GM23338 (cell line): ENCODE measurements at places on chromosomes 5 and 9. TPM values are rescaled to one million over a fixed set of nuclear protein-coding genes. Genes with fewer than 3 reads are reported as not detected.

The OR1J2 gene
- not detected in 2 replicates for total RNA-seq

DNA sequence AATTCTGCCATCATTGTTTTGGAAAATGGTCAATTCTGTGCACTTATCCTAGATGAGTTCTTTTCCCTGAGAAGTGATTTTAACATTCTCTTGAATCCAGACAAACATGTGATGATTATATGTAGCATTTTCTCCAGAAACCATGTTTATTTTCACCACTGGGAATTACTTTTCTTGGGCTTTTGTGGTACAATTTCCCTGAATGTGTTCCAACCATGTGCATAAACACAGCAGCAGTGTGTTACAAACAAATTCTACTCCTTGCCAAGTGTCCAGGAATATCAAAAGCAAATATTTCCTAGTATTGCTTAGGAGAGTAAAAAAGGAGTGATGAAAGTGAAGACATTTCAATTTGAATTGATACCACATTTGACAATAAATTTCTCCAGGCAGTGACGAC lies 50.4 kb downstream of the NXNL2 start:
- DNase-seq: no peak
- H3K4me1 ChIP-seq: no peaks in the 10 kb centered on the region
- H3K27me3 ChIP-seq: no peaks in the 10 kb centered on the region
- no peak overlapping the region for H3K27ac ChIP-seq
- H3K36me3 ChIP-seq: no peaks in the 10 kb centered on the region
- H3K4me3 ChIP-seq: no peak overlapping the region

DNA sequence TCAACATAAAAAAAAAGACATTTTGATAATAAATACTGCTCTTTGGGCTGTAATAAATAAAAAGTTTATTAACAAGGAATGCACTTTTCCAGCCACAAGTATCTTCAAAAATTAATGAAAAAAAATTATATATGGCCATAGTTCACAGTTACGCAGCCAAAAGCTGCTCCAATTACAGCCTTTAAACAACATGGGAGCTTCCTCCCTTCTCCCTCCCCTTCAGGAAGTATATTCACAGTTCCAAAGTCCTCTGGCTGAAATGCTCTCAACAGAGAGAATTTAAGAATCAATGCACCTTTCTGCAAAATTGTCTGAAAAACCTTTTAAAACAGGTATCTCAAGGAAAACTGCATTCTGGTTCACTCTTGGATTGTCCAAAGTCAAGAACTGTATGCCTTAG lies 5.9 kb downstream of the PLK2 start:
- H3K4me1 ChIP-seq: peaks cover 7% of the 10 kb centered on the region; the same call in 1 of the 2 replicates
- no peak overlapping the region for H3K27ac ChIP-seq
- peaks cover 47% of the 10 kb centered on the region for H3K36me3 ChIP-seq
- H3K27me3 ChIP-seq: peaks cover 5% of the 10 kb centered on the region
- DNase-seq: no peak

GRCh38 chr5:6737043-6737941 lies 24.1 kb downstream of the TENT4A start:
- no peaks in the 10 kb centered on the region for H3K27me3 ChIP-seq
- H3K4me1 ChIP-seq: no peaks in the 10 kb centered on the region
- no peak for DNase-seq
- H3K36me3 ChIP-seq: peaks cover 9% of the 10 kb centered on the region

- H3K4me1 ChIP-seq: no peaks in the 10 kb centered on the region
- H3K4me3 ChIP-seq: no peak overlapping the region
- no peaks in the 10 kb centered on the region for H3K27me3 ChIP-seq
- H3K36me3 ChIP-seq: peaks cover 21% of the 10 kb centered on the region
- no peak overlapping the region for H3K27ac ChIP-seq
Measured at GRCh38 chr9:132914924-132915323, 29.5 kb downstream of the TSC1 start.

DNA sequence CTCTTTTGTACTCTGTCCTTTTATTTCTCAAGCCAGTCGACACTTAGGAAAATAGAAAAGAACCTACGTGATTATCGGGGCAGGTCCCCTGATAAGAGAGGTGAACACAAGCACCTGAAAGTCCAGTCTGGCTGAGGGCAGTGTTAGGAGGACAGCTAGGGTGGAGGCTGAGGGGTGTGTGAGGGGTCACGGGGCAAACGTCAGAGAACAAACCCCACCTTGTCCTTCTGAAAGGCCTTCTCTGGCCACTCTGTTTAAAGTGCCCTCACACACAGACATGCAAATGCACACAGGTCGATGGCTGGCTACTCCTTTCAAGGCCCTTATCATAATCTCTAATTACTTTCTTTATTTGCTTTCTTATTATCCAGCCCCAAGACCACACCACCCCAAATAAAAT lies 108.8 kb downstream of the ESM1 start:
- DNase-seq: no peak

DNA sequence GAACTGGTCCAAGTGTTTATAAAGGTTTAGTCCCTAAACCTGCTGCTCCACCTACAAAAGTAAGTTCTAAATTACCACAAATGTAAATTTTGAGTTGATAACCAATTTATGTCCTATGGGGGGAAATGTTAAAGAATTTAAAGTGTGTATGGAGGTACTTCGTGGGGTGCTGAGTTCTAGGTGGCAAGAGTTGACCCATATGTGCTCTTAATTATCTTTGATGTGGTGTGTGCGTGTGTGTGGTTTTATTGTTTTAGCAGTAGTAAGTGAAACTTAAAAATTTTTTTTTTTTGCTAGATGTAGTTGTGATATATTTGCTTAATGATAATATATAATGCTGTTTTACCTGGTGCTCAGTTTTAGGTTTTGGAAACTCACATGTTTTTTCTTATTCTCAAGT lies 72.6 kb downstream of the GPBP1 start:
- no peak overlapping the region for H3K27ac ChIP-seq
- no peaks in the 10 kb centered on the region for H3K27me3 ChIP-seq
- H3K36me3 ChIP-seq: peaks cover 44% of the 10 kb centered on the region
- no peak overlapping the region for H3K4me3 ChIP-seq

The SLC6A18 gene
- not detected in 2 replicates for total RNA-seq

DNA sequence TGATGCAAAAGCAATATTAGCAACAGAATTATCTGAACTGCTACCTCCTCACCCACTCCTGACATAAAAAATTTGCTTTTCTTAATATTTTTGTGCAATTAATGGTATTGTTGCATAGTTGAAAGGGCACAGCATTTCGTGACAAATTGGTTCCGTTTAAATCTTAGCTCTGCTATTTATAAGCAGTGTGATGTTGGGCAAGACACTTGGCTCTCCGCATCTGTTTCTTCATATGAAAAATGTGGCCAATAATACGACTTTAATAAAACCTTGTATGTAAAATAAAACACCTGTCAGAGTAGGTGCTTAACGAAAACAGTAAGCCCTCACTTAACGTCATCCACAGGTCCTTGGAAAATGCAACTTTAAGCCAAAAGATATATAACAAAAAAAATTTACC lies 4.2 kb downstream of the TMEM167A start:
- no peak overlapping the region for H3K4me3 ChIP-seq
- no peak for DNase-seq
- H3K36me3 ChIP-seq: no peaks in the 10 kb centered on the region
- no peaks in the 10 kb centered on the region for H3K27me3 ChIP-seq
- H3K4me1 ChIP-seq: peaks cover 52% of the 10 kb centered on the region

The SH2D3C gene
- total RNA-seq: 4.5 and 7.3 TPM in 2 replicates

The IL9 gene
- not detected in 2 replicates for total RNA-seq

DNA sequence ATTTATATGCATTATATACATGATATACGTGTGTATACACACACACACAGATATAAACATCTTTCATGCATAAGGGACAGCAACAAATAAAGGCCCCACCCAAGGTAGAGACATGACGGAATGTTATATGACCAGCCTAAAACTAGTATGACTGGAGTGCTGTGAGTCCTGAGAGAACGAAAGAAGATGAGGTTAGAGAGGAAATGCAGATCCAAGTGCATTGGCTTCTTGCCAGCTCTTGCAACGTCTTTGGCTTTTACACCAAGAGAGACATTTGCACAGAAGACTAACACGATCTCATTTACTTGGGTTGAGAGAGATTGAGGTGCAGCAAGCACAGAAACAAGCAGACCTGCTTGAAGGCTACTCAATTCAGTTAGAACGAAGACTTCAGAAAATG lies 23.0 kb downstream of the CDH10 start:
- no peaks in the 10 kb centered on the region for H3K27me3 ChIP-seq
- no peak overlapping the region for H3K4me3 ChIP-seq
- H3K36me3 ChIP-seq: no peaks in the 10 kb centered on the region
- no peak overlapping the region for H3K27ac ChIP-seq
- H3K4me1 ChIP-seq: peaks cover 14% of the 10 kb centered on the region

DNA sequence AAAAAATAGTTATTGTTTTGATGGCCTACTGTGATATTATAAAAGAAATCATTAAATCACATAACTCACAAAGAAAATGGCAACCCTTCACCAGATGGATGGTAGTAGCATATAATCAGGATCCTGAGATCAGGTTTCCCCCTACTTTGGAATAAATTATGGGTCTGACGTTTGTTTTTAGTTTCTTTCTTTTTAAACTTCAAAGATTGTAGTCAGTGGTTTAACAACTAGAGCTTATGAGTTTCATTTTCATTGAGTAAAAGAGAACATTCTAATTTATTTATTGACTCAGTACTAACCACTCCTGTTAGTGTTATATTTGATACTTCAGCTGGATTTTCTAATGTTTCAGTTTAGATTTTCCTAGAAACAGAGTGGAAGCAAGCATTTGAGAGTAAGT lies 218.0 kb upstream of the PCSK5 start:
- no peaks in the 10 kb centered on the region for H3K36me3 ChIP-seq
- no peaks in the 10 kb centered on the region for H3K27me3 ChIP-seq
- no peak for DNase-seq
- 0 out of 2 replicates have a peak, but pooled peaks cover 4% of the 10 kb centered on the region for H3K4me1 ChIP-seq
- no peak overlapping the region for H3K27ac ChIP-seq

The SPATA31E1 gene
- not detected in 2 replicates for total RNA-seq

GRCh38 chr9:72930828-72931227 lies 22.0 kb downstream of the ALDH1A1 start:
- H3K4me3 ChIP-seq: no peak overlapping the region
- no peak overlapping the region for H3K27ac ChIP-seq
- H3K27me3 ChIP-seq: no peaks in the 10 kb centered on the region
- peak; percentile 55 for DNase-seq

DNA sequence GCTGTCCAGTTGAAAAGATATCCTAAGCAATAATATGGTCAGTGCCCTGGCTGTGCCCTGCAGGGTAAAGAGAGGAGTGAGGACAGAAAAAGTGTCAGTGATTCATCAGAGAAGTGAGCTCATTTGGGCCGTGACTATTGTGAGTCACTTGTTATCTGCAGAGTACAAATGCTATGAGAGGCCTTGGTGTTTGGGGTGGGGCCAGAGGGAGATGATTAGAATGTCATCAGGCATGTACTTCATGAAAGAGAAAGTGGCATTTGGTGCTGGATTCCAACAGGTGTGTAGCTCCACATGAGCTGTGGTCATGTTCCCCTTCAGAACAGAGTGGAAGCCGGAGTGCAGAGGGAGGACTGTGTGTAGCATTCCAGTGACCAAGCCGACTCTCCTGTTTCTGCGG lies 174.1 kb downstream of the KDM4C start:
- H3K36me3 ChIP-seq: no peaks in the 10 kb centered on the region
- H3K27me3 ChIP-seq: no peaks in the 10 kb centered on the region
- no peak for DNase-seq

- peak; percentile 30 for DNase-seq
- no peaks in the 10 kb centered on the region for H3K36me3 ChIP-seq
- H3K4me3 ChIP-seq: no peak overlapping the region
- no peak overlapping the region for H3K27ac ChIP-seq
- no peaks in the 10 kb centered on the region for H3K4me1 ChIP-seq
Measured at GRCh38 chr9:7665874-7666273, 133.7 kb downstream of the DMAC1 start.

DNA sequence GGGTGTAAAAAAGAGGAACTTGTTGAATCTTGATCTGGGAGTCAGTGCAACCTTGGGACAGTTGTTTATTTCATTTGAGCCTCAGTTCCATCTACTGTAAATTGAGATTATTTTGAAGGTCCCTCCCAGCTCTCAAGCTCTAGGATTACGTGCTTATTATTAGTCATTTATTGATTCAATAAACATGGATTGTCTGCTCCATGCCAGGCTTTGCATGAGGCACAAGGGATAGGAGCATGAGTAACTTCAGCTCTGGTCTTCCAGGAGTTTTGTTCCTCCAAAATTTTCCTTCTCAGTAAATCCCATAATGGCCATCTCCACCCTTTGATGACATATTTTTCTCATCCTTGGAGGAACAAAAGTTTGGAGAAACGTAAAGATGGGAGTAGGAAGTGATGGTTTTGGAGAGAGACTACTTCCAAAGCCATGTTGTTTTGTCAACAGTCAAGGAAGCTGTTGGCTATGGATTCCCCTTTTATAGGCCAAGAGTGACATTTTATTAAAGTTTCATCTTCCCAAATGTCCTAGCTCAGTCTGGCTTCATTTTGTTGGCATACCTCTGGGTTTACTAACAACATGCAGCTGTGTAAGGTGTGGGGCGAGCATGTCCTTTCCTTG lies 244.6 kb downstream of the DMRT2 start:
- no peak overlapping the region for H3K27ac ChIP-seq
- no peaks in the 10 kb centered on the region for H3K4me1 ChIP-seq
- H3K4me3 ChIP-seq: no peak overlapping the region
- no peaks in the 10 kb centered on the region for H3K36me3 ChIP-seq
- H3K27me3 ChIP-seq: no peaks in the 10 kb centered on the region

DNA sequence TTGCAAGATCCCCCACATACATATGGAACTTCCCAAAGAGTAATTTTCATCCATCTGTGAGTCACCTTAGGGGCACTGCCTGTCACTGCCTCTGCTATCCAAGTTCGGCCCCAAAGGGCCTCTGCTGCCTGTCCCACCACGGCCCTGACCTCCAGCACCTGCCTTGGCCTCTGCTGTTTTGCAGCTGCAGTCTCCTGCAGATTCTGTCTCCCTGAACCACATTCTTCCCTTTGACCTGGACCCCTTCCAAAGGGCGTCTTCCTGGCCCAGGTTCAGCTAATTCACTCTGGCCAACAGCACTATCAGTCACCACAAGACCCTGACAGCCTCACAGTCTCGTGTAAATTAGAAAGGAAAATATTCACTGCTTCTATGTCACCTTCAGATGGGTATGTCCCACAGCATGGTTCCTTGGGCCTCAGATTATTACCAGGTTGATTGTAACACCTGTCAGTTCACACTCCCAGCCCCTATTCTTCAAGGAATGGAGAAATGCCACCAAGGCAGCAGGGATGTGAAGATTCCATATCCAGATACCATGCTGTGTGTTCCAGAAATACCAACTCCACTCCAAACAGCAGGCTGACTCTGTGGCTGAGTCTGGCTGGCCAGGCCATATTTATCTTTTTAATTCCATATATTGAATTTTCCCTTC lies 479.3 kb downstream of the ARHGEF28 start:
- no peak overlapping the region for H3K27ac ChIP-seq
- no peak for DNase-seq
- no peaks in the 10 kb centered on the region for H3K36me3 ChIP-seq
- no peak overlapping the region for H3K4me3 ChIP-seq

DNA sequence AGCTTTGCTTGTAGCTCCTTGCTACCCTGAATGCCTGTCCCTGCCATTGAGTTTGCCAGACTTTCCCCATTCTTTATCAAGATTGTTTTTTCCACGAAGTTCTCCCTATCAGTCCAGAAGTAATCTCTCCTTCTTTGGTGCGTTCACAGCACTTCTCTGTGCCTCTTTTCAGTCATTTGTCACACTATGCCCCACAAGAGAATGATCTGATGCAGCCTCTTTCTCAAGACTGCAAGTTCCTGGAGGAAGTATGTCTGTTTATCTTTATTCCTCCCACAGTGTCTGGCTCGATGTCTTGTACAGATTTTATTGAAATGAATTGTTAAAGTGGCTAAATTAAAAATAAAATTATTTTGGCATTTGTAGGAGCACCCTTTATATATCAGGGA lies 99.3 kb downstream of the CCDC192 start:
- H3K4me1 ChIP-seq: no peaks in the 10 kb centered on the region
- H3K36me3 ChIP-seq: no peaks in the 10 kb centered on the region
- H3K4me3 ChIP-seq: no peak overlapping the region
- no peaks in the 10 kb centered on the region for H3K27me3 ChIP-seq
- H3K27ac ChIP-seq: no peak overlapping the region
